ENCODE measurements at places on chromosomes 11 and 22.

- DNase-seq: no peak
Measured at GRCh38 chr11:10375280-10375971, 70.6 kb downstream of the ADM start.

DNA sequence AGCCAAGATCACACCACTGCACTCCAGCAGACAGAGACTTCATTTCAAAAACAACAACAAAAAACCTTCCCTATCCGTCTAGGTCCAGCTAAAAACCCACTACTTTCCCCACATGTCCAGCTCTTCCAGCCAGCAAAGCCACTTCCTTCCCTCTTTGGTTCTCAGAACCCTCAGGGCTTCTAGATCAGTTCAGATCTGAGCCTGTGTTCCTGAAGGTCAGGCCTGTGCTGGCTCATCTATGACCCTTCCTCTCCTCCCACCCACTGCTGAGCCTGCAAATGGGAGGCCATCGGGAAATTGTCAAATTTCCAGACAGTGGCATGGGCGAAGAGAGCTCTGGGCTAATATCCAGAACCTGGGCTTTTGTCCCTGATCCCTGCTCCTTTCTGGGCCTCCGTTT lies 37.8 kb downstream of the SLCO2B1 start:
- no peak for DNase-seq

DNA sequence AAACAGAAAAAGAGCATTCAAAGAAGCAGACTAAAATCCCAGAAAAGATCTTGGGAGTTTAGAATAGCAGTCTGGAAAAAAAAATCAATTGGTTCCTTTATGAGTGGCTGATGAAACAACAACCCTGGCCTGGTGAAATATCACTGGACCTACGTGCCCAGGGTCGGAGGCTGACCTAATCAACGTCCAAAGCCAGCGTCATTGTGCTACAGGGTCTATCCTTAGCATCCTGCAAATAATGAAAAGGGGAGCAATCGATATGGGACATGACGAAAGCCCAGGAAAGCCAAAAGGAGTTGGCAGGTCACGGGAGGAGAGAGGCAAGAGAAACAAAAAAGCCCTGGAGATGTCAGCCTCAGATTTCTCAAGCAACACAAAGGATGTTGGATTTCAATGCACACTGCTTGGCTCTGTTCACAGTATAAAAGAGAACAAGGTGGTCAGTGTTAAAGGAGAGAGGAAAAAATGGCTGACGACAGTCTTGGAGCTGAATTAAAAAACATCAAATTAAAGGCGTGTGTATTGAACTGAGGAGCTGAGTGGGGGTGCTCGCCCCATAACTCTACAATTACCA lies 148.8 kb downstream of the BLID start:
- no peak for DNase-seq

- DNase-seq: peak; percentile 76
Measured at GRCh38 chr22:28917747-28918549, 34.6 kb downstream of the ZNRF3 start.

DNA sequence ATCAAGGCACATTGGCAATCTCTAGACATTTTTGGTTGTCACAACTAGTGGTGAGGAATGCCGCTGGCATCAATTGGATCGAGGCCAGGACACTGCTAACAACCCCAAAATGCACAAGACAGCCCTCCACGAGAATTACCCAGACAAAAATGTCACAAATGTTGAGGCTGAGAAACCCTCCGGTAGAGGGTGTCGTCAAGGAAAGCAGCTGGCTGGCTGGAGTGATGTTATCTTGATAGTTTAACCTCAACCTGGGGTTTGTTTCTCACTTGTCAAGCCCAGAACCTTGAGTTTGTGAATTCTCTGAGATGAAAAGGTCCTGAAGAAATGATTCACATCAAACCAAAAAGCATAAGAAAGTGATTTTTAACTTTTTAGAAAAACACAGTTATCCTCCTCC lies 21.1 kb upstream of the TMPRSS13 start:
- DNase-seq: no peak

GRCh38 chr11:11818529-11819121 lies 23.1 kb upstream of the USP47 start:
- no peak for DNase-seq

DNA sequence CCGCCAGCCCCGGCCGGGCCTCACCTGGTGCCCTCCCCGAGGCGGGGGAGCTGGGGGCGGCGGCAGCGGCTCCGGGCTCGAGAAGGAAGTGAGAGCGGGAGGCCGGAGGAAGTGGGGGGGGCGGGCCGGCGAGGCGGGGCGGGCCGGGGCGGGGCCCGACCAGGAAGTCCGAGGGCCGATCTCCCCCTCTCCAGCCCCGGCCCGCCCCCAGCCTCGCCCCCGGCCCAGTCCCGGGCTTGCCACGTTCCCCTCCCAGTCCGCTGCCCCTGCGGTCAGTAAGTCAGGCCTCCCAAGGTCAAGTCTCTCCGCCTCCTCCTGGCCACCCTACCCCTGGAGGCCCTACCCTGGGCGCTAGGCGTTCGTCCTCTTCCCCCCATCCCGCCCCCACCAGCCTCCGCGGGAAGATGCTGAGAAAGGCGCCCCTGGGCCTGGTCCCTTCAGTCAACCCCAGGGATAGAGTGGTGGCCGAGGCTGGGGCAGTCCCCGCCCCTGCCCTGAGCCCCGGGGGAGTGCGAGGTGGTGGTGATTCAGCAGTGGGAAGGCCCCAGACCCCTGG lies at the start of gene RHOG:
TSS of gene RHOG (minus strand) at position 90 of the 556 bp plus-strand sequence. CDS start 12,821 bp downstream, outside the sequence.
- DNase-seq: no peak

DNA sequence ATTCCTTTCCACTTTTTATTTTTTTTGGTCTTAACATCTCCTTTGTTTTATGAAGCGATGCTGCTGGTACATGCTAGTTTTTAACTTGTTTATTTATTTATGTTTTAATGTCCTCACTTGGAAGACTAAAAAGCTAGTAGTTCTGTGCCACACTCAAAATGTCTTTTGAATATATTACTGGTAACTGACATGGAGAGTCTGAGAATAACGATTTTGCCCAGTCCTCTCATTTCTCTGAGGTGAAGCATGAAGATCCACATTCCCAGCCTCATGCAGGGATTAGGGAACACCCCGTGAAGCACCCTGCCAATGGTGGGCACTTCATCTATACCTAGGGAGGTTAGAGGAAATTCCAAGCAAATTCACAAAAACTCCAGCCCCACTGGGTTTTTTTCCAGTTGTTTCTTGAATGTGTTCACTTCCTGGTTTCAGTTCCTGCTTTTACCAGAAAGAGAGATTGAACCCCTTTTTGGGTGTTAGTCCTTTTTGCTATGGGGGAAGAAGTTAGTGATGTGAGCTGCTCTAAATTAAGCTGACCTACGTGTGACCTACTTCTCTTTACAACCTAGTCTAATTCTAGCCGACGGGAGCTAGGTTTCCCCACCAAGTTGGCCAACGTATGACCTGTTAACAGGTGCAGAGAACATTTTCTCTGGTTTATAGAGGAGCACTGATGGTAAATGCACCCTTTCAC lies 106.1 kb downstream of the SLC1A2 start:
- DNase-seq: no peak

DNA sequence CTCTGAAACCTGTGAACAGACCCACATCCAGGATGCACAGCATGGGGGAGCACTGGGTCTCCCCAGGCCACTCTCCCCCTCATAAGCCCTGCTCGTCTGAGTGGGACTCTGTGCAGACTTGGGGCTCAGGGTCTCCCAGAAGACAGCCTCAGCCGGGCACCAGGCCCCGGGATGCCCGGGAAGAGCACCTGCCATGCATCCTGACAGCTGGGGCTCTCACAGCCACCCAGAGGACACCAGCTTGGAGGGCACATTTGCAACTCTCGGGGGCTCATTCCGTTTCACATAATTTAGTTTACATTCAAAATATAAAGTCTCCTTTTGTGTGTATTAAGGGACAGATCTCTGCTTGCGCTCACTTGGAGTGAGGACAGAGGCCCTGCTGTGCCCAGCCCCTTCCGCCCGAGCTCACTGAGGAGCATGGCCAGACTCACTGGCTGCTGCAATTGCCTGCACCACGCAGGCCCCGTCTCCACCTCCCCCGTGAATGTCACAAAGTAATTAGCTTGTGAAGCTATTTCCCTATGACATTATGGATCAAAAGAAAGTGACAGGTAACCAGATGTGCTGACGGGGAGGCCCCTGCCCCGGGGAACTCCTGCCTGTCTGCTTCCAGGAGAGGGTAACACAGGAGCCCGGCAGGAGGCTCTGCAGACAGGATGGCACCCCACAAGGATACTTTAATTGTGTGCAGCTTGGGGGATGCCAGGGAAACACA lies 275.6 kb downstream of the BRD1 start:
- no peak for DNase-seq

GRCh38 chr11:130145975-130146776 lies 13.4 kb upstream of the ST14 start:
- DNase-seq: no peak

DNA sequence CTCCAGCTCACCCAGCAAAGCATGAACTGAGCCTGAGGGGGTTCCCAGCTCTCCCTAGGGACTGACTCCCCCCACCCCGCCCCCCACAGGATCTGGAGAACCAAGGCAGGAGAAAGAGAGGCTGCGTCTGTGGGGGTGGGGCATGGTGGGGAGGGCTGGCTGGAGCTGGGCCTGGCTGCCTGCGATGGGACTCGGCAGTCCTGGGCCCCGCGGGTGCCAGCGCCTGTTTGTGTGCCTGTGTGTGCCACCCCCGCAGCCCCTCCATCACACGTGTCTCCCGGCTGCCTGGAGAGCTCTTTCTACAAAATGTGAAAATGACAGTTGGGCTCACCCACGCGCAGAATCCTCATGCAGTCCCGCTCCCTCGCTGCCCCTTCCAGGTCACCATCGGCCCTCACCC lies 46.8 kb downstream of the CACNA1I start:
- no peak for DNase-seq

DNA sequence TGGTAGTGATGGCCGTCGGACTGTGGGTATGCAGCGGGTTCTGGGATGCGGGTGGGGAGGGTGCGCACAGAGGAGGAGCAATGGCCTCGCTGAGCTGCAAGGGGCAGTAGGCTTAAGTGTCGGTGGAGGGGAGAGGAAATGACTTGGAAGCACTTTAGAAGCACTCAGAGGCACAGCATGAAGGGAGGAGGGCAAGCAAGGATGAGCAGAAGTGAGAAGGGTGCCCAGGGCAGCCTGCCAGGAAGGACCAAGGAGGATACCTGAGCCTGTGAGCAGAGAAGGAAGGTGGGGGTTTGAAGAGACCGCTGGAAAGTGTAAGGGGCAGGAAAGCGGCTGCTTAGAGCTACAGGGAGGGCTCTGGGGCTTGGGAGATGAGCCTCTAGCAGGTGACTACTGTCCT lies 330 bp downstream of the SLC5A1 start:
- DNase-seq: no peak

DNA sequence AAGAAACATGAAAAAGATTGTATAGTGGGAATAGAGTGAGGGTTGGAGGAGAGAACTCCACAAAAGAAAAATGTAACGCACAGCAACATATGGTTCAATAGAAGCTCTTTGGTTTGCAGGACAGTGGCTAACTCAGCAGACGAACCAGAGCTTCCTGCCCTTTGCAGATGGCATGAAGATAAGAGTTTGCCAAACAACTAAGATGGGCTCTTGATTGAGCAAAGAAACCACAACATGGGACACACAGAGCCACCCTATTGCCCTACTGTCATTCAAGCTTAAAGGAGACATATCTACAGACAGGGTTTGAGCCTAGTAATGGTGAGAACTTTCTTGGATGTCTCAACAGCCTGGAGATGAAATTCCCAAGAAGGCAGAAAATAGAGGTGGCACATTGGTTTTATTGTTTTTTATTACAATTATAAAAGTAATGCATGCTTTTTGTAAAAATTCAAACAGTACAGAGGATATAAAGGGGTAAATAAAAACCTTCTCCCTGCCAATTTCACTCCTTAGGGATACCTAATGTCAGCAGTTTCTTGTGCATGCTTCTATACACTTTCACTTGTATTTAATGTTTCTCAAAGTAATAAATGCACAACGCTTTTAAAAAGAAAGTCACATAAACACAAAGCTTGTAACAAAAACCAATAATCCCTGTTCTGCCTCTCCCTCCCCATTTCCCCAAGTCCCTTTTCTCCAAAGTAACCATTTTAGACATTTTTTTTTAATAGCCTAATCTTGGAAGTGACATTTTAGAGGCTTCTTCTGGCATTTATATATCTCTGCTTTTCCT lies 63.7 kb downstream of the COPB1 start:
- DNase-seq: no peak

DNA sequence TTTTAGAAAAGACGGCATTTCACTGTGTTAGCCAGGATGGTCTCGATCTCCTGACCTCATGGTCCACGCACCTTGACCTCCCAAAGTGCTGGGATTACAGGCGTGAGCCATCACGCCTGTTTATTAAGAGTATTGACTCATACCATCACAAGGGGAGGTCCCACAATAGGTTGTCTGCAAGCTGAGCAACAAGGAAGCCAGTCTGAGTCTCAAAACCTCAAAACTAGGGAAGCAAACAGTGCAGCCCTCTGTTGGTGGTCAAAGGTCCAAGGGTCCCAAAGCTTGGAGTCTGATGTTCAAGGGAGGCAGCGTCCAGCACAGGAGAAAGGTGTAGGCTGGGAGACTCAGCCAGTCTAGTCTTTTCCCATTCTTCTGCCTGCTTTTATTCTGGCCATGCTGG lies 32.8 kb upstream of the LDLRAD3 start:
- DNase-seq: no peak

- no peak for DNase-seq
Measured at GRCh38 chr11:77202941-77203900, 75.2 kb downstream of the MYO7A start.

GRCh38 chr11:45983471-45983845 lies 61.0 kb downstream of the LARGE2 start:
- peak; percentile 34 for DNase-seq

- no peak for DNase-seq
Measured at GRCh38 chr11:107631931-107632330, 41.0 kb downstream of the ELMOD1 start.

DNA sequence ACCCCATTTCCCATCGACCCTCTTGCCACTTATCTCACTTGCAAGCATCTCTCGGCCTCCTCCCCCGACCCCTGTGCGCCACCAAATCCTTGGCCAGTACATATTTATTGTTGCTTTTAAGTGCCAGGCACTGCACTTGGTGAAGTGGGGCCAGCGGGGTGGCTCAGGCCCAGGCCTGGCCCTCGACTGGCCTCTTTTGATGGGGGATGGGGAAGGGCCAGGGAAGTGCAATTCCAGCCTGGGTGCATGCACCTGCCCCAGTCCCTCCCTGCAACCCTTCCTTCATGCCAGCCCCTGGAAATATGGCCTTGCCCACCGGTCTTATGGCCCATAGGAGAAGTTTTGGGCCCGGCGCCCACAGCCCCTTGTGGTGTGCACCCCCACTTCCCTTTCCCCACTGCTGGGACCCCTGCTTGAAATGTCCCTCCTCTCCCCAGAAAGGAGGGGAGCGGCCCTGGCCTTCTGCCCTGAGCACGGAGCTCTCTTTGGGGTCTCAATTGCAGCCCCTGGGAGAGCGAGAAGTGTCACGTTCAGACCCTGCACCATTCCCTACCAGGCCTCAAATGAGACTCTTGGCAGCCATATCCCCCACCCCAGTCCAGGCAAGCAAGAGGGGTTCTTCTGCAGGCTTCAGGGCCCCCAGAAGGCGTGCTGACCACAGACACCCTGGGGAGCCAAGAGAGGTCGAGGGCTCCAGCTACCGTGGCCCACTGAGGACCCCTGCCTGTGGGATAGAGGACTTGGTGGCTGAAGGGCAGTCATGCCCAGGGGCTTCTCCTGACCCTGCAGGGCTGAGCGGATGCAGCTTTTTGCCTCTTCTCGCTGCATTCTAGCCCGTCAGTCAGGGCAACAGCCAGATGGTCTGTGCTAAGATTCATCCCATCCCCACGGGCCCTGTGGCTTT lies 961 bp downstream of the SUSD2 start:
- peak; percentile 48 for DNase-seq

- DNase-seq: no peak
Measured at GRCh38 chr11:86214710-86215109, 29.8 kb upstream of the EED start.

Measured in retina (tissue), 1 donor.